ENCODE measurements at places on chromosomes 1 and 21. TPM values are rescaled to one million over a fixed set of nuclear protein-coding genes. Genes with fewer than 3 reads are reported as not detected.

Gene MX2
- 0.08 TPM for polyA plus RNA-seq

Gene WDR4
- polyA plus RNA-seq = 26.5 TPM

Gene COL9A2
- 0.63 TPM for polyA plus RNA-seq

Gene RHBDL2
- 0.07 TPM for polyA plus RNA-seq

Gene LMX1A
- polyA plus RNA-seq = not detected

Gene DUSP23
- 44.3 TPM for polyA plus RNA-seq

Gene ADGRL4
- polyA plus RNA-seq = 0.24 TPM

Gene C1orf185
- polyA plus RNA-seq = not detected

Gene STK40
- polyA plus RNA-seq = 39.0 TPM

Gene ACTL8
- polyA plus RNA-seq = not detected

Gene TMCC2
- polyA plus RNA-seq = 5.3 TPM

Gene A3GALT2
- not detected for polyA plus RNA-seq

Gene DIO1
- polyA plus RNA-seq = not detected

Gene AADACL3
- polyA plus RNA-seq = not detected

Gene GPR25
- polyA plus RNA-seq = not detected

Gene VASH2
- polyA plus RNA-seq = 0.41 TPM

Gene NCF2
- 6.0 TPM for polyA plus RNA-seq

Gene C1orf94
- polyA plus RNA-seq = not detected

Gene KCNK1
- polyA plus RNA-seq = 10.1 TPM

Gene HSPA6
- 0.07 TPM for polyA plus RNA-seq

Gene KLHDC9
- 4.7 TPM for polyA plus RNA-seq

Gene CBR1
- 125 TPM for polyA plus RNA-seq

Gene CCDC17
- polyA plus RNA-seq = 0.31 TPM

Gene SIPA1L2
- polyA plus RNA-seq = 0.48 TPM

Gene TMPRSS3
- polyA plus RNA-seq = not detected

Gene MCOLN2
- polyA plus RNA-seq = not detected

Gene ANKRD65
- polyA plus RNA-seq = 0.07 TPM

Gene MYCL
- 0.48 TPM for polyA plus RNA-seq

Gene TMEM200B
- polyA plus RNA-seq = 1.5 TPM

Gene GNAT2
- 0.16 TPM for polyA plus RNA-seq

Gene CD1D
- polyA plus RNA-seq = not detected

Gene ADIPOR1
- 125 TPM for polyA plus RNA-seq

Gene ATP1A4
- not detected for polyA plus RNA-seq

Gene MANEAL
- 3.7 TPM for polyA plus RNA-seq

Gene TMEM81
- polyA plus RNA-seq = 1.8 TPM

Gene C8B
- polyA plus RNA-seq = not detected

Gene ZNF695
- 3.0 TPM for polyA plus RNA-seq

Gene CYP4X1
- 0.67 TPM for polyA plus RNA-seq

Gene RASAL2
- 6.9 TPM for polyA plus RNA-seq

Gene TCP10L
- polyA plus RNA-seq = 0.08 TPM

Gene WDR77
- 97.1 TPM for polyA plus RNA-seq

Gene HSD3B1
- polyA plus RNA-seq = not detected

Gene FAM78B
- polyA plus RNA-seq = 0.34 TPM

Gene PMVK
- polyA plus RNA-seq = 59.6 TPM

Gene FMO4
- 1.6 TPM for polyA plus RNA-seq

Gene TMEM9
- polyA plus RNA-seq = 126 TPM

Gene PLEKHG5
- polyA plus RNA-seq = 14.9 TPM

Gene MAP10
- 0.45 TPM for polyA plus RNA-seq

Gene CR1L
- polyA plus RNA-seq = not detected

Gene SLC44A3
- 2.6 TPM for polyA plus RNA-seq

Gene HSF2BP
- 1.1 TPM for polyA plus RNA-seq

Gene TEKT2
- polyA plus RNA-seq = 1.2 TPM

Gene NBPF11
- 7.3 TPM for polyA plus RNA-seq

Gene CPLANE2
- polyA plus RNA-seq = 6.5 TPM

Gene CADM3
- polyA plus RNA-seq = 0.78 TPM

Gene RAB25
- polyA plus RNA-seq = not detected

Gene TNFRSF4
- polyA plus RNA-seq = not detected

Gene F13B
- polyA plus RNA-seq = not detected
